ENCODE measurements at places on chromosomes 4 and X.

- DNase-seq, result no peak
Measured at GRCh38 chr4:11730545-11730944, 301.9 kb upstream of the HS3ST1 start.

DNA sequence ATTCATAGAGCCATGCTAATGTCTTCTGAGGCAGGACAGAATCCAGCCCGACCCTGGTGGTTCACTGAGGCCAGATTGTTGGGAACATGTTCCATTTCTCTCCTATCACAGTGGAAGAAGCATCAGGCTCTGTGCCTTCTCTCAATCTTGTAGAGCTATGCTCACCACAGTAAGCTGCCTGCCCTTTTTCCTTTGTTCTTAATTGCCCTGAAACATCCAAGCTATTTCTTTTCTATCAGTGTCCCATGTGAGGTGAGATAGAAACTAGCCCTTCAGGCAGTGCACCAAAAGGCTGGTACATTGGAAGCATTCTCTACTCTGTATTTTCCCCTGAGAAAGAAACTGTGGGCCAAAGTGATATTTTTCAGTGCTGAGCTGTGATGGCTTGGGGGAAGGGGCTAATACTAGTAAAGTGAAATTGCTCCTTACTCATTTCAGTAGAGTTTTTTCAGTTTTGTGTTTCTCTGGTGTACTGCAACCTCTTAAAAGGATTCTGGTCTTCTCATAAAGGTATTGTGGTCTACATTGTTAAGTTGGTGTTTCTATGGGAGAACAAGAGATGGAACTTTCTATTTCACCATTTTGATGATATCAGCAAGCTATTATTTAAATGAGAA lies 611.2 kb downstream of the RPA4 start:
- DNase-seq, result no peak

- no peak for DNase-seq
Measured at GRCh38 chr4:27366104-27366823, 505.6 kb downstream of the STIM2 start.

- DNase-seq, result no peak
Measured at GRCh38 chr4:7631288-7632014, 196.7 kb upstream of the PSAPL1 start.

DNA sequence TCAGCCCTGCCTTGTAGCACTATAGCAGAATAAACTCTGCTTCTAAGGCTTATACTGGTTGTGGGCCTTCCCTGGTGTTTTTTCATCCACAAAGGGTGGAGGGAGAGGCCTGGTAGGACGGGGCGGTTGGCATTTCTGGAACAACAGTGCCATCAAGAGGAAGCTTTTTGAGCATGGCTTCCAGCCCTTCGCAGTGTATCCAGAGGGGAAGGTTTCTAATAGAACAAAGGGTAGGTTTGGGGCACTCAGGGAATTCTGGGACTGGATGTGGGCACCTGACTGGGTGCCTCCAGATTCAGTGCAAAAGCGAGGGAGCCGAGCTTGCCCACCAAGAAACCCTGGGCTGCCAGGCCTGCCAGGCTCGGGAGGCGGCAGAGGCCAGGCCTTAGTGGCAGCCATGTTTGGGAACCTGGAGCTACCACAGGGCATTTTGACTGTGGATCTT lies 229.6 kb upstream of the AGTR2 start:
- peak; percentile 65 for DNase-seq

GRCh38 chr4:43766648-43767047 lies 682.0 kb downstream of the KCTD8 start:
- DNase-seq, result no peak

GRCh38 chr4:184824081-184824775 lies 1.5 kb downstream of the ACSL1 start:
- no peak for DNase-seq

GRCh38 chr4:992297-993110 lies 700 bp downstream of the SLC26A1 start:
- no peak for DNase-seq

DNA sequence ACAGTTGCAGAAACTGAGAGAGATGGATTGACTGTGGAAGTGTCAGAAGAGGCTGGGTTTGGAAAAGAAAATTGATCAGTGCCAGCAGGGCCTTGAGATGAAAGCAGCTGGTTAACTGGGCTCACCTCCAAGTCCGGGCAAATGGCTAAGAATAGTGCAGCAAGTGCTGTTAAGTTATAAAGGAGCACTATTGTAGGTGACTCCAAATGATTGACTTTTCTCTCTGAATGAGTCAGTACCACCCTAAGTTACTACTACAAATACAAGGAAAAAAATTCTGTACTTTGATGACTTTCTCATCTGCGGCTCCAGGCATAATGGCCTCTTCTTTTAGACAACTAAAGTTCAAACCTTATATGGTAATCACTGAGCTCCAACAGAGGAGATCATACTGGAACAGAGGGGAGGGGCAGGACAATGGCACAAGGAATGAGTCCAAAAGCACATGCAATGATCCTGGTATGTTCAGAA lies 733.4 kb upstream of the INTU start:
- no peak for DNase-seq

- DNase-seq, result no peak
Measured at GRCh38 chr4:48027653-48028052, 11.1 kb downstream of the NIPAL1 start.

DNA sequence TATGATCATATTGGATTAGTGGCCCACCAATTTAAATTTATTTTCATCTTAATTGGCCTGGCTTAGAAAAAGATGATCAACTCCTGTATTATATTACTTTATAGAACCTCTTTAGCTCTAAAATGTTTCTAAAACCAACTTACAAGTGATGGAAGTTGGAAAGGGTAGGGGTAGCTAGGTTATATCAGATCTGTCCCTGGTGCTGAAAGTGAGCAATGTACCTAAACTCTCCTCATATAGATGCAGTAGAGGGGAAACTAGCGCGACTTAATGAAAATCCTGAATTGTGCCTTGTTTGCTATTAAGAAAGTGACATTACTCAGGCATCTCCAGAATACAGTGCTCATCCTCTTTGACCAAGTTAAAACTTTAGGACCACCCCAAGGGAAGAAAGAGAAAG lies 7.5 kb upstream of the PTCHD1 start:
- DNase-seq, result no peak

DNA sequence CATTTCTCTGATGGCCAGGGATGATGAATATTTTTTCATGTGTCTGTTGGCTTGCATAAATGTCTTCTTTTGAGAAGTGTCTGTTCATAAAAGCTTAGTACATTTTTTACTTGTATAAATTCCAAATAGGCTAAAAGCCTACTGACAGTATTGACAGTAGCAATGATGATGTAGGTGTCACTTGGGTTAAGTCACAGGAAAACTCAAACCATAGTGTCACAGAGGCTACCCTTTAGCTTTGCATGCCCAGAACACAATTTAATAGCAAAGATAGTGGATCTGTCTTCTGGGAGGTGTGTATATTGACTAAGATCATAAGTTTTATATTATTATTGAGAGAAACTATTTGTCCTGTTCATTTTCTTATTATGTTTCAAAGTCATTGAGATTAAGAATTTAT lies 8.1 kb downstream of the RP2 start:
- no peak for DNase-seq

- no peak for DNase-seq
Measured at GRCh38 chrX:20402956-20403355, 136.2 kb upstream of the RPS6KA3 start.

- DNase-seq, result no peak
Measured at GRCh38 chr4:147786031-147786430, 54.1 kb downstream of the ARHGAP10 start.

GRCh38 chr4:156312261-156312847 lies 358.7 kb upstream of the CTSO start:
- DNase-seq, result no peak

Measured in CD4-positive, alpha-beta T cell treated with Interleukin-6 at 100 ng/mL for 8 hours (primary cell).